Activated CD8-positive, alpha-beta memory T cell treated with anti-CD3 and anti-CD28 coated beads for 1 hour (primary cell): ENCODE measurements at places on chromosomes 2 and 18.
A peak's percentile ranks its signal among the peaks of the same experiment; 100 is the strongest.

DNA sequence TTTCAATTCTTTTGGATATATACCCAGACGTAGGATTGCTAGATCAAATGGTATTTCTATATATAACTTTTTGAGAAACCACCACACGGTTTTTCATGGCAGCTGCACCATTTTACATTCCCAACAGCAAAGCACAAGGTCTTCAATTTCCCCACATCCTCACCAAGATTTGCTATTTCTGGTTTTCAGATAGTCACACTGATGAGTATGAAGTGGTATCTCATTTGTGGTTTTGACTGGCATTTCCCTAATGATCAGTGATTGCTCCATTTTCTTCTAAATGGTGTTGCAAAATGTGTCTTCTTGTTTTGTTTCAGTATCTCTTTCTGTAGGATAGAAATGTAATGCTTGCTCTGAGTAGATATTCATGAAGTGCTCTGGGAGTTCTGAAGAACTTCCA is 52.0 kb downstream of the ANKRD44 start:
- no peak for DNase-seq

DNA sequence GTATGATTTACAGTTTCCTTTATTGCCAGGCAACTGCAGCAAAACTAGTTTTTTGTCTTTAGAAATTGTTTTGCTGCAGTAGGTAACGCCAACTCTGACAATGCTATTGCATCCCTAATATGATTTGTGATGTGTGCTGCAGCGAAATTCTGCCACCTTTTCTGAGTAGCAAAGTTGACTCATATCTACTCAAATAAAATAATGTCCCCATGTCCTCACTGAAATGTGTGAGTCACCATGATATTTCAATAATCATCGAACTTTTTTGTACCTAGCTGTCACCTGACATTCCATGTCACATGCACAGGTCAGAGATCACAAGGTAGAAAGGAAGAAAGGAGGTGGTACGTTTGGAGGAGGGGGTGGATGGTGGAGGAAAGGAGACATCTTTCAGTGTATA is 205.0 kb downstream of the RAD51AP2 start:
- no peak for DNase-seq

GRCh38 chr18:62505669-62506494 is 16.9 kb upstream of the ZCCHC2 start:
- DNase-seq, result no peak

DNA sequence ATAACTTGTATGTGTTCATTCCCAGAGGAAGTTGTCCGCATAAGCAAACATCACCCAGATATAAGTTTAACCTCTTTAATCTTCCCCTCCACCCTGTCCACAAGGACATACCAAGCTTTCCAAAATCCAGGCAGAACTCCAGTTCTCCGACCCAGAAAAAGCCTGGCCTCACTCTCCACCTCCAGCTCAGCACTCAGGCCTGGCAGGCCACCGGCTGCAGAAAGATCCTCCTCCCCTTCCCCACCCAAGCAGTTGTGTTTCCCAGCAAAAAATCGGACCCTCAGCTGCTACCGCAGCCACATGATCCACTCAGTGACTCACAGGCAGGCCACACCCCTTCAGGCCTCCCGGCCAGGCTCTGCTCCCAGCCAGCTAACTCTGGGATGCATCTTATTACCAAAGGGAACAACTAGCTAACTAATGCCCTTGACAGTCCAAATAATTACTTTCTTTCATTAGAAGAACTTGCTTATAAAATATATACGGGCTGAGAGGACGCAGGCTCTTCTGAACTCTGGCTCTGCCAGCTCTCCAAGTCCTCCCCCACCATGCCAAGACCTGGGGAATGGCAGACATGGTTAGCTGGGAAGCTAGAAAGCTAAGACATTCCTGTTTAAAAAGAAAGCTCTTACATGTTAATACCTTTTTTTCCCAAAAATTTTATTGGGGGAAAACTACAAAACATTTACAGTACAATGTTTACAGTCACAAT is 4.5 kb downstream of the ZFP36L2 start:
- peak; percentile 41 for DNase-seq

DNA sequence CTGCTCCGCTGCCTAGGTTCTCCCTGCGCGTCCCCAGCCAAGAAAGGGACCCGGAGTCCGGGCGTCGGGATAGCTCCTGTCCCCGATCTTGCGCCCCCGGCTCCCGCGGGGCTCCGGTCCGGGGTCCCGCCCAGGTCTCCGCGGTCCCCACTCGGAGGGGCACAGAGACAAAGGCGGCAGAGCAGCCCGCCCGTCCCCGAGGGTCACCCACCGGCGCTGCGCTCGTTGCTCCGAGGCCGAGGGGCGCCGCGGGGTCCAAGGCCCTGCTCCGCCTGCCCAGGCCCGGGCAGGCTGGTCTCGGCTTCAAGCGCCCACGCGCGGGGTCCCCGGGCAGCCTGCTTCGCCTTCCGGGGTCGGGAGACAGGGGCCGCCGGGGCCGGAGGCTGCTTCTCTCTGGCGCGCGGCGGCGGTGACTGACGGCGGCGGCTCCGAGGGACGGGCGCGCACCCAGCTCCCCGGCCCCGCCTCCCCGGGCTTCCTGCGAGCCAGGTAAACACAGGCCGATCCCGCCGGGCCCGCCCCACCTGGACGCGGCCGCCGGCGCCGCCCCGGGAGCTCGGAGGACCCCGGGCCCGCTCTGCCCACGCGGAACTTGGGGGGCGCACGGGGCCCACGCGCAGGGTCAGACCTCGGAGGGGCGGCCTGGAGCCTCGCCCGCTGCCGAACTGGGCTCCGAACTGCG is at the start of gene MBP:
Gene MBP, minus strand, starts transcription at position 415 of the 682 bp plus-strand sequence. CDS start 27,522 bp downstream, outside the sequence.
- DNase-seq, result no peak

DNA sequence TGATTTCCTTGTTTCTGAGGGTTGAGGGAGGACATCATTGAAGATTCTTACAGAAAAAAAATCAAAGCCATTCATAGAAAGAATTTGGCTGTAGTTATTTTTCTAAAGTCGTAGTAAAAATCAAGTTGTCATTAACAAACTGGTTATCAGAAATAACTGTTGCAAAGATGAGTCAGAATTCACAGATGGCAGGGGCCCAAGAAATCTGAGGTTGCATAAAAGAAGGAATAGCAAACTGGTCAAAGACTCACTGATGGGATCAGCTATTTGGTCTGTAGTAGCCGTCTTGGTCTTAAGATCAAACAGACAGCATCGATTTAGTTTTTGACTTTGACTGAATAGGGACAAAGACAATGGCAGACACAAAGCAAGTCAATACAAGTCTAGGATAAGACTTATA is 334.3 kb downstream of the FIGN start:
- no peak for DNase-seq
